Hypothalamus (tissue), 51 donors: ENCODE measurements at places on chromosomes 11 and 22.

DNA sequence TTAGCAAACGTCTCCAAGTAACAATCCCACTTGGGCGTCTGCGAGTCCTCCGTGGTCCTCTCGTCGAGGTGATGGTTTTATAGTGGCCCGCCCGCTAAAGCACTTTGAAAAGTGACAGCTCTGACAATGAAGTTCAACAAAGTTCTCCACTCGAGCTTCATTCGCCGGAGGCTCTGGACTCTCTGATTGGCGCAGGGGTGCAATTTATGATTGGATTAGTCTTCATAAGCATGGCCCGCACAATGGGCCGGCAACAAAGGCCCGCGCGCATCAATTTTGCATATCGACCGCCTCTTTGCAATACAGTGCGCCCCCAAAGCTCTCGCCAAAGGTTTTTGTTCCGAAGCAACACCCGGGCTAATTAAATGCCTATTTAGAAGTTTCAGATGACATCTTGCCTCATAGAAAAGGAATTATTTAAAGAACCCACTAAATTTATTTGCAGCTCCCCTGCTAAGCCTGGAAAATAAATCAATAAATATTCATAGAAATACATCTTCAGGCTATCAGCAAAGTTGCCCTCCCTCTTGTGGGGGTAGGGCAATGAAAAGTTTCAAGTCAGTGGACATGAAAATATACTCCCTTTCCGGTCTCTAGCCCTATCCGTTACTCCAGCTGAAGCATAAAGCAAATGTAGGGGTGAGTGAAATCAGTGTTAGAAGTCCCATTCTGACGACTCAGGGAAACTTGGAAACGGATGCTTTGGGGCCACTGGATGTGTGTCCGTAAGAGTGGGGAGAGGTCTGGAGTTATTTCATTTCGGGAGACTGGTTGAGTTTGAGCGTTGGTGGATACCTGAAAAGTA is at the start of gene DBX1:
Gene DBX1, minus strand, starts transcription at position 51 of the 805 bp plus-strand sequence. CDS start 151 bp downstream, outside the sequence.
- DNase-seq = no peak

- DNase-seq = no peak
Observed at GRCh38 chr11:63890368-63890767, 26.6 kb downstream of the RCOR2 start.

- no peak for DNase-seq
Observed at GRCh38 chr11:103085758-103086365, 6.1 kb downstream of the DCUN1D5 start.

- DNase-seq = no peak
Observed at GRCh38 chr11:19771463-19771862, 58.8 kb downstream of the NAV2 start.

- DNase-seq = no peak
Observed at GRCh38 chr22:42794551-42795510, 62.2 kb downstream of the ARFGAP3 start.

- no peak for DNase-seq
Observed at GRCh38 chr11:65181569-65182257, at the start of gene CAPN1. TSS of gene CAPN1 (plus strand) at chr11:65181928. CDS start at chr11:65182702, 774 bp downstream.

DNA sequence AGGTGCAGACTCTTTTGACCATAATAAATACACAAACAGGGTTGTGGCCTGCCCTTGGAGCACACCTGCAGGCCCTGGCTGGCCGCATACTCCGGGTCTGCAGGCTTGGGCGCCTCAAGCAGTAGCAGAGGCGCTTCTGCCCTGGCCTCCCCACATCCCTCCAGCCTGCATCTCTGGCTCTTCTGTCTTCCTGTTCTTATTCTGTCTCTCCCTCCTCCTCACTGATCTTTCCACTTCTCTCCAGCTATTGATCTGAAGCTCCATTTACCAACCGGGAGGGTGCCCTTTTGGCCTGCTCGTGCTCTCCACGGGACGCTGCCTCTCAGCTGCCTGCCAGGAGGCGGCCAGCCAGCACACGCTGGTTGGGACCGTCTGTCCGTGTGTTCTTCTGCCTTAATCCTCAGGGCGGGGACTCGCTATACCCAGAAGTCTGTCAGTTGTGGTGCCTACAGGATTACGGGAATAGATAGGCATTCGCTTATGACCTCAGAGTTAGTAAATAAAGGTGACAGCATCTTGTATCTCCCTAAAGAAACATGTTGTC is 5.2 kb downstream of the UPB1 start:
- no peak for DNase-seq

GRCh38 chr11:91587131-91587530 is 637.5 kb upstream of the FAT3 start:
- DNase-seq = no peak

GRCh38 chr22:19984851-19985811 is 31.5 kb downstream of the ARVCF start:
- DNase-seq = no peak

GRCh38 chr11:2477254-2477653 is 32.4 kb downstream of the KCNQ1 start:
- DNase-seq = no peak

DNA sequence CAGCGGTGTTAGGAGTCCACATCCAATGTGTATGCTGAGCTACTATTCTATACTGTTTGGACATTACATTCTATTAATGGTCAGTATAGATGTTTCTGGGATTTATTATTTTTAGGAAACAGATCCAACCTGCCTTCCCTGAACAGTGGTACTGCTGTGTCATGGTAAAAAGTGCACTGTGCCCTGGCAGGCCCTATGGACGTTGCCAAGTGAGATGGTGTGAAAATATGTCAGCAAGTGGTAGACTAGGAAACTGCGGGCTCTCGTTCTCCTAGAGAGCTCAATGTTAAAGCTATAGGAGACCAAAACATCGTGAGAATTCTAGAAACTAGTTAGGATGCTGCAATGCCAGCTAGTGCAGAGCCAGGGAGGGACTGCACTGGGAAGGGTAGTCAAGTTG is 26.0 kb upstream of the CYP2D6 start:
- no peak for DNase-seq

- no peak for DNase-seq
Observed at GRCh38 chr11:71240865-71241691, 11.3 kb downstream of the SHANK2 start.

GRCh38 chr11:122786896-122787295 is 51.4 kb upstream of the CRTAM start:
- DNase-seq = no peak

GRCh38 chr11:32602657-32603415 is 19.2 kb downstream of the EIF3M start:
- no peak for DNase-seq

DNA sequence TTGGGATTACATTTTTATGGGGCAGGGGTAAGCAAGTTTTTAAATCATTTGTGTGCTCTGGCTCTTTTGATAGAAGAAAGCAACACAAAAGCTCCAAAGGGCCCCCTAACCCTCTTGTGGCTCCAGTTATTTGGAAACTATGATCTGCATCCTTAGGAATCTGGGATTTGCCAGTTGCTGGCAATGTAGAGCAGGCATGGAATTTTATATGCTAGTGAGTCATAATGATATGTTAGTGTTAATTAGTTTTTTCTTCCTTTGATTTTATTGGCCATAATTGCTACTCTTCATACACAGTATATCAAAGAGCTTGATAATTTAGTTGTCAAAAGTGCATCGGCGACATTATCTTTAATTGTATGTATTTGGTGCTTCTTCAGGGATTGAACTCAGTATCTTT is 10.1 kb downstream of the RAG1 start:
- DNase-seq = no peak

GRCh38 chr11:120643284-120643683 is 131.7 kb downstream of the GRIK4 start:
- DNase-seq = no peak

GRCh38 chr11:92330114-92330513 is 105.5 kb downstream of the FAT3 start:
- DNase-seq = no peak
